SJSA1 (cell line): ENCODE measurements at places on chromosomes 3 and 15. TPM values are rescaled to one million over a fixed set of nuclear protein-coding genes. Genes with fewer than 3 reads are reported as not detected.

SLC7A14 gene
- total RNA-seq, result not detected in 2 replicates

HES1 gene
- total RNA-seq, result 39.2 and 44.1 TPM in 2 replicates

DALRD3 gene
- 22.6 and 27.2 TPM in 2 replicates for total RNA-seq

VWA5B2 gene
- total RNA-seq, result not detected in 2 replicates

ACKR2 gene
- not detected in 2 replicates for total RNA-seq

CYP1A2 gene
- not detected in 2 replicates for total RNA-seq

GOLGA8J gene
- not detected in 2 replicates for total RNA-seq

SERPINI2 gene
- total RNA-seq, result not detected in 2 replicates

CMTM7 gene
- total RNA-seq, result 3.3 and 7.0 TPM in 2 replicates

XYLB gene
- total RNA-seq, result 0.66 and 3.0 TPM in 2 replicates

ISL2 gene
- total RNA-seq, result 3.0 and 4.0 TPM in 2 replicates

PIF1 gene
- total RNA-seq, result 20.1 and 29.2 TPM in 2 replicates

COL8A1 gene
- total RNA-seq, result 42.2 and 54.8 TPM in 2 replicates

TGM5 gene
- total RNA-seq, result 0.24 TPM in 1 of 2 replicates, not detected in the other

VIPR1 gene
- total RNA-seq, result not detected in 2 replicates

TRPM1 gene
- 0.08 TPM in 1 of 2 replicates, not detected in the other for total RNA-seq

KLF15 gene
- total RNA-seq, result 0.03 and 0.50 TPM in 2 replicates

SLCO3A1 gene
- total RNA-seq, result not detected in 2 replicates

ANKRD34C gene
- total RNA-seq, result not detected in 2 replicates

CNTN4 gene
- not detected in 2 replicates for total RNA-seq

BCL2A1 gene
- total RNA-seq, result 0.34 TPM in 1 of 2 replicates, not detected in the other

CAMK2N2 gene
- total RNA-seq, result 0.13 TPM in 1 of 2 replicates, not detected in the other

EPHA6 gene
- total RNA-seq, result not detected in 2 replicates

LYZL4 gene
- not detected in 2 replicates for total RNA-seq

RBM15B gene
- 10.4 and 16.9 TPM in 2 replicates for total RNA-seq
